ENCODE measurements at places on chromosomes 16 and 17.

GRCh38 chr17:41870627-41871026 lies 5.4 kb upstream of the KLHL11 start:
- DNase-seq: no peak
- no peaks in the 10 kb centered on the region for H3K4me1 ChIP-seq
- H3K27ac ChIP-seq: no peak overlapping the region
- H3K27me3 ChIP-seq: no peaks in the 10 kb centered on the region
- no peak overlapping the region for H3K4me3 ChIP-seq

DNA sequence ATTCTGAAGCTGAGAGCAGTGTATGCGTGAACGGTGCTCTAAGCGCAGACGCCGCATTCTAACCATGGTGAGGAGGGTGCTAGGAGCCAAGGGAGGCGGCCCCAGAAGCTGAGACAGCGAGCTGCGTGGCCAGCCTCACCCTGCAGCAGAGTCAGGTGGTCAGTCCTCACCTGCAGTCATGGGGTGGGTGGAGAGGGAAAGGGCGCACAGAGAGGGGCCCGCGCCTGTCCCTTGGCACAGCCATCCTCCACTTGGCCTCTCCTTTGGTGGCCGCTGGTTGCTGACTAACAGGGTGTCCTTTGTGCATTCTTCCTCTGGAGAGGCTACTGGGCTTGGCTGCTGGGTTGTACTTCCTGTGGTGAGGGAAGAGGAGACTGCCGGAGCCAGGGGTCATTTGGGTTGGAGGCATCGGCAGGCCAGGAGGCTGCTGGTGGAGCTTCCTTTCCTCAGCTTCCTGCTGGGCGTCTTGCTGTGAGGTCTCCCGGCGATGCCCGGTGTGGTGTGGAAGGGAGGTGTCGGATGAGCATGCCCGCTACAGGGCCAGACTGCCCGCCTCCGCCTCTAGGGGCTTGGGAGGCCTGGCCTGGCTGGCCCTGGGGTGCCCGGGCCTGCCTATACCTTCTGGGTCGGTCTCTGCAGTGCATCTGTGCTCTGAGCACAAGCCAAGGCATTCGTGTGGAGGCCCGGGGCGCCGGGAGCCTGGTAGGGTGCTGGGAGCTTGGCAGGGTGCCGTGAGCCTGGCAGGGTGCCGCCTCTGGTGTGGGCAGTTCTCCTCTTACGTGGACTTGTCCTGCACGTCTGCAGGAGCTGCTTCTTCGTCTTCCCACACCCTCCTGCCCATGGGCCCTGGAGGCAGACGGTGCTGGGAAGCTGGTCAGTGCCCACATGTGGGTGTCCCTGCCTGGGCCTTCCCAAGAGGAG lies 17.4 kb downstream of the RNF213 start:
- DNase-seq: no peak
- H3K36me3 ChIP-seq: peaks cover 53% of the 10 kb centered on the region
- no peaks in the 10 kb centered on the region for H3K27me3 ChIP-seq
- peaks cover 4% of the 10 kb centered on the region for H3K4me1 ChIP-seq
- H3K27ac ChIP-seq: no peak overlapping the region

DNA sequence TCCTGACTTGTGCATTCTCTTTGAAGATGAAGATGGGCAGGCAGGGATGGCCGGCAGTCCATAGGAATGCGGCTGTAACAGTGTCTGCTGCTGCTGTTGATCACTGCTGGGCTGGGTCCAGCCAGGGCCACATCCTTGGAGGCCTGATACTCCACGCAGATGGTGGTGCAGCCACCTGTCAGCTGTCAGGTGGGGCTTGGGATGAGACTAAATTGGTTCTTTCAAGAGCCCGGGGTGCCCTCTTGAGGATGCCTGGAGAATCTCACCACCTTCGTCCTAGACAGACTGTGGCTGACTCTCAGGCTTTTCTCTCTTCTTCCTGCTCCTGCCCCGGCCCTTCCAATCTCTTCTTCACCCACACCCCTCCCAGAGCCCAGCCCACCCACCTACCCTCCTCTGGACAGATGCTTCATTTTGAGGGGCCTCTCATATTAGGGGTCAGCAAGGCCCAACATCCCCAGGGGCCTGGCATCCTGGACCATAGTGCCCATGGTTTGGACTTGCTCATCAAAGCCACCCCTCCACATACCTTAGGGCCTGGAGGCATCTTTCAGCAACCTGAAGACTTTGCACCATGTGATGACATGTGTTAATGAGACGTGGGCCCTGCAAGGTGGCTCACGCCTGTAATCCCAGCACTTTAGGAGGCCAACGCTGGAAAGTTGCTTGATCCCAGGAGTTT lies 19.1 kb downstream of the OSBPL7 start:
- no peak overlapping the region for H3K27ac ChIP-seq
- H3K4me1 ChIP-seq: no peaks in the 10 kb centered on the region
- peak; percentile 50 for DNase-seq
- H3K27me3 ChIP-seq: no peaks in the 10 kb centered on the region

- no peaks in the 10 kb centered on the region for H3K27me3 ChIP-seq
- no peak overlapping the region for H3K27ac ChIP-seq
- DNase-seq: no peak
Measured at GRCh38 chr16:12721841-12722421, 81.8 kb downstream of the CPPED1 start.

GRCh38 chr16:64864232-64864809 lies 257.5 kb downstream of the CDH11 start:
- no peaks in the 10 kb centered on the region for H3K4me1 ChIP-seq
- no peaks in the 10 kb centered on the region for H3K27me3 ChIP-seq
- no peak overlapping the region for H3K27ac ChIP-seq
- H3K36me3 ChIP-seq: no peaks in the 10 kb centered on the region
- DNase-seq: no peak

DNA sequence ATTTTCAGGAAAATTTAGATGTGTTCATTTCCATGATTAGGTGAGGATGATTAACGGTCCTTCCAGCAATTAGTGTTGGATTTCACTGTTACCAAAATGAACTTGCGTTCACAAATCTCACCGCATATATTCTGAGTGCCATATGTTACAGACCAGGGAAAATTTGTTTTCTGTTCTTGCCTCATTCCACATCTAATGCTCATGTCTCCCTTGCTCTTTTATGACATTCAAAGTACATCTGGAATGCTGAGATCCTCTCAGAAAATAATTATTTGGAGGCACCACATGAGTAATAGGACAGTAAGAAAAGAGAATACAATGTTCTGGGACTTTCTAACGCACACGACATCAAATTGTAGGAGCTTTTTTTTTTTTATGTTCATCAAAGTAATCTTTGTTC lies 406.5 kb downstream of the SHISA9 start:
- H3K27ac ChIP-seq: no peak overlapping the region
- peaks cover 14% of the 10 kb centered on the region for H3K4me1 ChIP-seq
- H3K4me3 ChIP-seq: no peak overlapping the region
- DNase-seq: no peak

DNA sequence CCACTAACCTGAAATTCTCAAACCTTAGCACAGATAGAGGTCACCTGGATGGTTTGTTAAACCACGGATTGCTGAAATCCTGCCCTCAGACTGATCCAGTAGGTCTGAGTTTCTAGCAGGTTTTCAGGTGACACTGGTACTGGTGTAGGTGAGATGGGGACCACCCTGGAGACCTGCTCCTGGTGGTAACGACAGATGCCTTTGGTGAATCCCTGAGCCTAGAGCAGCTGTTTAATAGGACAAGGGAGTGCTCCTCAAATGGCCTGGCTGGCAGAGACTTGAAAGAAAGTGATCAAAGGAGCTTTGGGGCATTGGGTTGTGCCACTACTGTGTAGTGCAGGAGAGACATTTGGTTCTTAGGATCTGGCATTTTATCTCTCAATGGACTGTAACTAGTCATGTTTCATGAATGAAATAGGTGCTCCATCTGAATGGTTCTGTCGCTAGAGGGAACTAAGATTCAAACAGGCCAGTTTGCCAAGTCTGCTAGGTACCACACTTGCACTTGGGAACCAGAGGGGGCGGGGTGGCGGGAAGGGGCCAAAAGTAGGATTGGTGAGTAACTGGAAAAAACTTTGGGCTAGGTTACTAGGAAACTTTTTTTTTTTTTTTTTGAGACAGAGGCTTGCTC lies 2.9 kb upstream of the IFI35 start:
- H3K4me1 ChIP-seq: peaks cover 4% of the 10 kb centered on the region
- H3K36me3 ChIP-seq: peaks cover 41% of the 10 kb centered on the region
- no peak for DNase-seq
- H3K27ac ChIP-seq: no peak overlapping the region

DNA sequence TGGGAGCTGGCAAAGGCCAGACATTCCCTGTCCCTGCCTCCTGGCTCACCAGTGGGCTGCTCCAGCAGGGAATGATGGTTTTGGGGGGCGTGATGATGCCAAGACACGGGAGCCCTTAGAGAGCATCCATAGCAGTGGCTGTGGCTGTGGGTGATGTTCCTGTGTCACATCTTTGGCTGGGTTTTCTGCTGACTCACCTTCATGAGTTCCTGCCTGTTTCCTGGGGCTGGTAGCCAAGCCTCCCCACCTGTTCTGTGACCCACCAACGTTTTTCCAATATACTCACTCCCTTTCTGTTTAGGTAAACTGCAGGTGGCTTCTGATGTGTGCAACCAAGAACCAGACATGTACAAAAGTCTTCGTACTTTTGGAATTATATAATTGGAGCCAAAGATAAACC lies 16.5 kb upstream of the NF1 start:
- no peaks in the 10 kb centered on the region for H3K27me3 ChIP-seq
- H3K36me3 ChIP-seq: no peaks in the 10 kb centered on the region
- peaks cover 20% of the 10 kb centered on the region for H3K4me1 ChIP-seq
- no peak overlapping the region for H3K4me3 ChIP-seq

- peaks cover 4% of the 10 kb centered on the region for H3K4me1 ChIP-seq
- H3K4me3 ChIP-seq: no peak overlapping the region
- H3K27me3 ChIP-seq: no peaks in the 10 kb centered on the region
- H3K36me3 ChIP-seq: no peaks in the 10 kb centered on the region
- DNase-seq: no peak
Measured at GRCh38 chr16:10253409-10253808, 71.2 kb upstream of the GRIN2A start.

GRCh38 chr16:57892447-57893096 lies 78.4 kb downstream of the CNGB1 start:
- H3K27me3 ChIP-seq: no peaks in the 10 kb centered on the region
- DNase-seq: peak; percentile 25
- peaks cover 16% of the 10 kb centered on the region for H3K4me1 ChIP-seq
- H3K27ac ChIP-seq: no peak overlapping the region
- H3K36me3 ChIP-seq: no peaks in the 10 kb centered on the region

DNA sequence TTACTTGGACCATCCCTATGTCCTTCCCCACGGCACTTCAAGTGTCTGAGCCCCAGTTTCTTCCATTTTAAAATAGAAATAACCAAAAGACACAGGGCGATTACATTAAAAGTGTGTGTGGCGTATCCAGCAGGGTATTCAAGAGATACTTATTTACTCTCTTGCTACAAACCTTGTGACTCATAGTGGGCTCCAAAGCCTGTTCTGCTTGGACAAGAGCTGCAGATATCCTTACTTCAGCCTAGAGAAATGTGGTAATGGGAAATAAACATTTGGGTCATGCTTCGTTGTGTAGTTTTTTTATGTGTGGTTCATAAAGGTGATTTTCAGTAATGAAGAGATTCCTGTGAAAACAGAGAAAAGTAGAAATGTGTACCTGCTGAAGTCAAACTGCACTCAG lies 288.9 kb upstream of the CDH11 start:
- H3K36me3 ChIP-seq: no peaks in the 10 kb centered on the region
- no peaks in the 10 kb centered on the region for H3K4me1 ChIP-seq
- no peak for DNase-seq
- no peak overlapping the region for H3K27ac ChIP-seq

DNA sequence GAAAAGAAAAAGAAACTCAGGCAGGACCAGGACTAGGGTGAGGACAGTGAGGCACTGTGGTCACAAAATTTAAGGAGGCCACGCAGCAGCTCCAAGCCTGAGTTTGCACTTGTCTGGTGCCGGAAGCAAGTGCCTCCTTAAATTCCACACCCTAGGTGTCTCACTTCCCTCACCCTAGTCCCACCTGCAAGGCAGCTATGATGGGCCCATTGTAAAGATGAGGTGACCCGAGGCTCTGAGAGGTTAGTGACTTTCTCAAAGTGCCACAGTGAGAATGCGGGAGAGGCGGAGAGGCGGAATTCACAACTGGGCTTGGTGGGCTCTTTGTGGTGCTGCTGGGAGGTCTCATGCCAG lies 21.5 kb upstream of the EEF2K start:
- H3K36me3 ChIP-seq: no peaks in the 10 kb centered on the region
- H3K4me1 ChIP-seq: peaks cover 10% of the 10 kb centered on the region
- no peaks in the 10 kb centered on the region for H3K27me3 ChIP-seq
- no peak for DNase-seq
- no peak overlapping the region for H3K4me3 ChIP-seq

- no peaks in the 10 kb centered on the region for H3K27me3 ChIP-seq
- peaks cover 38% of the 10 kb centered on the region for H3K4me1 ChIP-seq
- H3K27ac ChIP-seq: no peak overlapping the region
- no peak for DNase-seq
- no peak overlapping the region for H3K4me3 ChIP-seq
Measured at GRCh38 chr17:17778308-17779014, 58.3 kb downstream of the SREBF1 start.

GRCh38 chr16:2782583-2783351 lies 4.6 kb downstream of the PRSS33 start:
- peaks cover 35% of the 10 kb centered on the region for H3K27me3 ChIP-seq
- no peaks in the 10 kb centered on the region for H3K4me1 ChIP-seq
- no peak overlapping the region for H3K27ac ChIP-seq
- H3K4me3 ChIP-seq: no peak overlapping the region

DNA sequence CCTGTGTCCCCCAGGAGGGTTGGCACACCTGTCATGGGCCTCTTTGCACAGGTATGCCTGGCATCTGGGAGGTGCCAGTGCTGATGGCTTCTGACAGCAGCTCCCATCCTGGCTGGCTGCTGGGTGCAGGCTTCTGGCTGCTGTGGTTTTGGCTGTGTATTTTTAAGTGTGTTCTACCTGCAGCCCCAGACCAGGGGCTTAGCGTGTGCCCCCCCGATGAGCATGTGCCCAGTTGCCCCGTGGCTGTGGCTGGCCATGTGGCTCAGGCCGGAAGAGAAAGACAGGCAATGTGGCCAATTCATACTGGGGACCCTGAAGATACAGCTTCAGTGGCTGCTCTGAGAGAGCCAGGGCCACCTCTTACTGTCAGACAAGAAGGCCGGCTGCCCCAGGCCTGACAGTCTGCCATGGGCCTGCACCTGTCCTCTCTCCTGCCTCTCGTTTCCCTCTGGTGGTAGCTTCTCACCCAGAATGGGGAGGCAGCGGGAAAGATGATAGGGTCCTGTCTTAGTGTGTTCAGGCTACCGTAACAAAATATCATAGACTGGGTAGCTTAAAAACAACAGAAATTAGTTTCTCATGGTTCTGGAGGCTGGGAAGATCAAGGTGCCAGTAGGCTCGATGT lies 37.6 kb upstream of the LGALS9 start:
- no peaks in the 10 kb centered on the region for H3K4me1 ChIP-seq
- H3K4me3 ChIP-seq: no peak overlapping the region
- peaks cover 58% of the 10 kb centered on the region for H3K36me3 ChIP-seq
- DNase-seq: no peak
- no peaks in the 10 kb centered on the region for H3K27me3 ChIP-seq
- no peak overlapping the region for H3K27ac ChIP-seq
